ENCODE measurements at places on chromosomes 7 and 10.

DNA sequence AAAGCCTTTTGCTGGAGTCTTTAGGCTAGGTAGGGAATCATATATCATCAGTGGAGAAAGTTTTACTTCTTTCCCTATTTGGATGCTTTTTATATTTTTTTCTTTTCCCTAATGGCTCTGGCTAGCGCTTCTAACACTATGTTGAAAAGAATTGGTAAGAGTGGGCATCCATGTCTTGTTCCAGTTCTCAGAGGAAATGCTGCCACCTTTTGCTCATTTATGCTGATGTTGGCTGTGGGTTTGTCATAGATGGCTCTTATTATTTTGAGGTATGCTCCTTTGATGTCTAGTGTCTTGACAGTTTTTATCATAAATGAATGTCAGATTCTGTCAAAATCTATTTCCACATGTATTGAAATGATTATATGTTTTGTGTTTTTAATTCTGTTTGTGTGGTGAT is 1544.1 kb downstream of the REEP3 start:
- DNase-seq: no peak

DNA sequence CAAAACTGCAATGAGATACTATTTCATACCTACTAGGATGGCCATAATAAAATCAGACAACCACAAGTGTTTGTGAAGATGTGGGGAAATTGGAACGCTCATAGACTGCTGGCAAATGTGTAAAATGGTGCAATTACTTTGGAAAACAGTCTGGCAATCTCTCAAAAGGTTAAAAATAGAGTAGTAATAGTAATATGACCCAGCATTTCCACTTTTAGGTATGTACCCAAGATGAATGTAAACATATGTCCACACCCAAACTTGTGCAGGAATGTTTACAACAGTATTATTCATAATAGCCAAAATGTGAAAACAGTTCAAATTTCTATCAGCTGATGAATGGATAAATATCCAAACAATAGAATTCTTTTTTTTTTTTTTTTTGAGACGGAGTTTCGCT is 731.6 kb upstream of the ANKRD30A start:
- DNase-seq: no peak

DNA sequence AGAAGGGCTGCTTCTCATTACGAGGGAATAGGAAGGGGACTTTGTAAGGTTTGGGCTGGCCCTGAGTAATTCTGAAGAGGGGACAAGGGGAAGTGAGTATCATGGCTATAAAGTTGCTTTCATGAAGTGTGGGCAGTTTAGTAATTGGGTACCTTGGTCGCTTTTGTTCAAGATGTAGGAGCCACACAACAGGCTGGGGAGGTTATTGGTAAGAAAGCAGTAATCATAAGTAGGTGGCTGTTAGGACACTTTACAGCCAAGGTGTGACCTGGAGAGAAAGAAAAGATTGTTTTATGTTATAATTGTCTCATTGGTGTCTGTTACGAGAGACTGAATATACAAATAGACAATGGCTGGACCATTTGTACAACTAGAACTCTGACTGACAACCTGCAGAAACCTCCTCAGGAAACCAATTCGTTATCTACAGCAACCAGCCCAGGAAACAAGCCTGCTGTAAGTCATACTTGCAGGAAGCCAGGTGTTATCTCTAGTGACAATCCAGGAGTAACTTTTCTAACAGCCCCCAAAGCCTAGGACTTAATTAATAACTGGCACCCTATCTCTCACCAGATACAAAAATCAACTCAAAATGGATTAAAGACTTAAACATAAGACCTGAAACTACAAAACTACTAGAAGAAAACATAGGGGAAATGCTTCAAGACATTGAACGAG is 5.0 kb upstream of the CCM2 start:
- DNase-seq: peak; percentile 29

GRCh38 chr7:148419856-148420832 is 170.4 kb upstream of the C7orf33 start:
- no peak for DNase-seq

GRCh38 chr10:62024026-62024701 is 122.7 kb downstream of the ARID5B start:
- DNase-seq: no peak

- DNase-seq: no peak
These were observed 53.0 kb upstream of the PPP1R17 start for GRCh38 chr7:31633894-31634494.

- no peak for DNase-seq
These were observed 156.4 kb upstream of the KLF14 start for GRCh38 chr7:130890176-130891020.

- no peak for DNase-seq
These were observed 15.9 kb downstream of the CUL2 start for GRCh38 chr10:35074266-35074665.

GRCh38 chr10:128995676-128996075 is 471.4 kb upstream of the MGMT start:
- DNase-seq: no peak

DNA sequence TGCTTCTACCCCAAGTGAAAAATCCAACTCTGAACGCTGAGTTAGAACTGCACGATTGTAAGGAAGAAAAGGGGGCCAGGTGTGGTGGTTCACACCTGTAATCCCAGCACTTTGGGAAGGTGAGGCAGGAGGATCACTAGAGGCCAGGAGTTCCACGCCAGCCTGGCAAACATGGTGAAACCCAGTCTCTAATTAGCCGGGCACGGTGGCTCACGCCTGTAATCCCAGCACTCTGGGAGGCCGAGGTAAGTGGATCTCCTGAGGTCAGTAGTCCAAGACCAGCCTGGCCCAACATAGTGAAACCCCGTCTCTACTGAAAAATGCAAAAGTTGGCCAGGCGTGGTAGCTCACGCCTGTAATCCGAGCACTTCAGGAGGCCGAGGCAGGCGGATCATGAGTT is 9.0 kb downstream of the GUSB start:
- no peak for DNase-seq

DNA sequence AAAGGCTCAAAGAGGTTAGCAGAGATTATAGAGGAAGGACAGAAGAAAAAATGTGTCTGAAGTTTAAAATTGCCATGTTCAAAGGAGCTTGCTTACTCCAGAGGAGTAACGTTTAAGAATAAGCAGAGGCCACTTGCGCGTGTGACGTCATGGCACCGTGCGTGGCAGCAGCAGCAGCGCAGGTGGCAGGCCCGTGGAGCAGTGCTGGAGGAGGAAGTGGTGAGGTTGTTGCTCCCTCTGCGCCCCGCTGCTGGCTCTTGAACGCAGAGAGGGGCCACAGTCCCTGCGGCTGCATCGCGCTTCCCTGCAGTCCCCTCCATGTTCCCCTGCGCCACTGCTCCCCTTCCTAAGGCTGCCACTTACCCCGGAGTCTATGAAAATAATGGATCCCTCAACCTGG is 37.5 kb downstream of the GDI2 start:
- no peak for DNase-seq

DNA sequence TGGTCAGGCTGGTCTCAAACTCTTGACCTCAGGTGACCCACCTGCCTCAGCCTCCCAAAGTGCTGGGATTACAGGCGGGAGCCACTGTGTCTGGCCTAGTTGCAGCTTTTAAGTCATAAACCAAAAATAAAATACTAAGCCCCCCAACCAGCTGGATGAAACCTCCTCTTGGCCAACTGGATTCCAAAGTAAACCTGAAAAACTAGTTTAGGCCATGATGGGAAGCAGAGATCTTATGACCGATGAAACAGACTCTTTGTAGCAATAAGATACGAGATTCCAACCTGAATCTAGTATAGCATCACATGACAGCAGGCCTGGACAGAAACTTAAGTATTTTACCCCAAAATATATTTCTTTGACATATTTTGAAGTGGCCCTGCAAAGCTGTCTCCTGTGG is 9.1 kb upstream of the MCM10 start:
- DNase-seq: no peak

DNA sequence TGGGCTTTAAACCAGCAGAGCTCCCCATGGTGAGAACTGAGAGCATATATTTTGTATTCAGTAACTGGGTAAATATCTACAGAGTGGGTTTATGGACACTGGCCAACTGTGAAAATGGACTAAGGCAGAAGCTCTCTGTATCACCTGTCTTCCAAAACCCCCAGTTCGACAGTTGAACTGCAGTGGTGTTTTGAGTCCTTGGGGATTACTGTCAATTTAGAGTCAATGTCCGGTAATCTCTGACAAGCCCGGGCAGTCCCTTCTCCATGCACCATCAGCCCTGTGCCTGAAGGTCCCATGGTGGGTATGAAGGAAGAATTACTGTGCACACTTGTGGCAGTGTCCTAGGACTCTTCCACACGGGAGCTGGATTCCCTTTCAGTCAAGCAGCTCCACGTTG is 235.0 kb downstream of the CCSER2 start:
- DNase-seq: no peak

DNA sequence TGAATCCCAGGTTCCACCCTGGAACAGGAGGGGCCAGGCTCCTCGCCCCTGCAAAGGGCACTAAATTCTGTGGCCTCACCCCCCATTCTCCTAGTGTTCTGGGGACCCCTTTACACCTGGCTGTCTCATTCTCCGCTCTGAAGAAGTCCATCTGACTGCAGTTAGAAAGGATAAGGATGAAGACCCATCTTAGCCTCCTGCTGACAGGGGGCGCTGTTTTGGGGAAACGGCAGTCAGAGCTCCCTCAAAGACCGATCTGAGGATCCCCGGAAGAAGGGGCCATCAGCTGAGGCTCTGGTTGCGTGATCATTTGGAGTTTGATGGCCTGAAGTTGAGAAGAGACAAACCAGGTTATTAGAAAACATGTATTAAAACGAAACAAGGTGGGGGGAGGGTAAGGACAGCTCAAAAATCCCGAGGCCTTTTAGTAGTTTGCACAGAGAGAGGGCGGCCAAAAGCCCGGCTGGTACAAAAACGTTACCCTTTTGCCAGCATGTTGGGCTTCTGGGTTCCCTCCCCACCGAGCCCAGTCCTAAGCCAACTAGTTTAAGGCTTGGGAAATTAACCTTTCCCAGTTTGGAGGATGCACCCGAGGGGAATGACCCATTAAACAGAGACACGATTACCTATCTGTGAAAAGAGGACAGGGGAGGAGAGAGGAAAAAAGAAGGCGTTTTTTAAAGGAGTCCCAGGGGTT is 102.8 kb downstream of the CHN2 start:
- DNase-seq: no peak

DNA sequence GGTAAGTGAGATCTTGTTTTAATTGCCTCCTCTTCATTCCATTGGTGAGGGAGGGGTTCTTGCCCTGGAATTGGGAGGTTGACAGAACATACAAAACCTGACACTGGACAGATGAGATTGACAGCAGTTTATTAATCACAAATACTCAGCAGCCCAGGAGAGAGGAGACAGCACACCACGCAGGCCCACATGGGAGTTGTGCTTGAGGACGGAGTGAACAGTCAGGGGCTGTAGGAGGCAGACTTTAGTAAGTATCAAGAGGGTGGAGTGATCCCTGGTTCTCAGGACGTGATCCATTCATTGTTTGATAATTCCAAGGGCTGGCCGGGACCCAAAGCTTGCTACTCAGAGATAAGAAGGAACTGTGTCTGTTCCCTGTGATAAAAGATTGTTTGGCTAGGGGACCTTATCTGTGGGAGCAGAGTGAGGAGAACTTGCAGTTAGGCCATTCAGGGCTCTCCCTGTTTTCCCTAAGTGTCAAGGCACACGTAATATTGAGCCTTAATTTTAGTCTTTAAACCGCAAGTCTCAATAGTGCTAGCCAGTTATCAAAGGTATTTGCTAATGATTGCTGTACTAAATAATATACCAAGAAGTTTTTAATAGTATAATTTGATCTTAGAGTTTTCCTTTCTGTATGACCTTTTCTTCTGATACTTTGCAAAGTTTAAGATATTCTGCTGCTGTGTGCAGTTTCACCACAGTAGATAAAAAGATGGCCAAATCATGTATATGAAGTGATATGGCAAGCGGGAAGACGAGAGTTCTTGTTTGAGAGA is 14.5 kb downstream of the CAPZA2 start:
- peak; percentile 89 for DNase-seq

DNA sequence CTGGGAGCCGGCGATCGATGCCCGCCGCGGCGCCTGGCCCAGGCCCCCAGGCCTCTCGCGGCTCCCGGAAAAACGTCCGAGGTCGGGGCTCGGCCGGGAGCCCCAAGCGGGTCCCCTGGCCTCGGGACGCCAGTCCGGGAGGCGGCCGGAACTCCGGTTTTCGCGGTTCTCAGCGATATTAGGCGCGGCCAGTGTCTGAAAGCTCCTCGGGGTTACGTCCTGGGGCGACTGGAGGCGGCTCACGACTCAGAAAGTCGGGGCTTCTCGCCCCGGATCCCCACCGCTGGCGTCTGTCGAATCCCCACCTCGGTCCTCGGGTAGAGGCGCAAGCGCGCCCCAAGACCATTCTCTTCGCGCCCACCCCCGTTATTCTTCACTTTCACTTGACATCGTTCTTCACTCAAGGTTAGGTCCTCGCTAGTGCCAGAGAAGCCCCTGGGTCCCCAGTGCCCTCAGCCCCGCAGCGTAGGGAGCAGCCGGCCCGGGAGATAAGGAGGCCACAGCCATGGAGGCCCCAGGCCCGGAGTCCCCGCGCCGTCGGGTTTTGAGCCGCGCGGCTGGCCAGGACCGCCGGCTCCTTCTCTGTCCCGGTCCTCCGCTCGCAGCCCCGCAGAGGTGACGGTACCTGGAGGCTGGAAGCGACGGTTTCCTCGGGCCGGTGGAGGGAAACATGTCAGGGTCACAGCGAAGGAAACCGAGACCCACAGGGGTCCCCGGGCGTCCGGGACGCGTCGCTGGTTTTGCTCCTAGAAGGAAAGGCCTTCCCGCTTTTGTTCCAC is 35.2 kb upstream of the EBLN1 start:
- DNase-seq: no peak

- no peak for DNase-seq
These were observed 31.8 kb downstream of the GHRHR start for GRCh38 chr7:30995536-30995935.

GRCh38 chr10:106863549-106863948 is 301.0 kb downstream of the SORCS1 start:
- no peak for DNase-seq

GRCh38 chr7:143898810-143899209 is 3.2 kb downstream of the TCAF1 start:
- DNase-seq: no peak

- no peak for DNase-seq
These were observed 74.5 kb upstream of the LEP start for GRCh38 chr7:128166603-128167041.

DNA sequence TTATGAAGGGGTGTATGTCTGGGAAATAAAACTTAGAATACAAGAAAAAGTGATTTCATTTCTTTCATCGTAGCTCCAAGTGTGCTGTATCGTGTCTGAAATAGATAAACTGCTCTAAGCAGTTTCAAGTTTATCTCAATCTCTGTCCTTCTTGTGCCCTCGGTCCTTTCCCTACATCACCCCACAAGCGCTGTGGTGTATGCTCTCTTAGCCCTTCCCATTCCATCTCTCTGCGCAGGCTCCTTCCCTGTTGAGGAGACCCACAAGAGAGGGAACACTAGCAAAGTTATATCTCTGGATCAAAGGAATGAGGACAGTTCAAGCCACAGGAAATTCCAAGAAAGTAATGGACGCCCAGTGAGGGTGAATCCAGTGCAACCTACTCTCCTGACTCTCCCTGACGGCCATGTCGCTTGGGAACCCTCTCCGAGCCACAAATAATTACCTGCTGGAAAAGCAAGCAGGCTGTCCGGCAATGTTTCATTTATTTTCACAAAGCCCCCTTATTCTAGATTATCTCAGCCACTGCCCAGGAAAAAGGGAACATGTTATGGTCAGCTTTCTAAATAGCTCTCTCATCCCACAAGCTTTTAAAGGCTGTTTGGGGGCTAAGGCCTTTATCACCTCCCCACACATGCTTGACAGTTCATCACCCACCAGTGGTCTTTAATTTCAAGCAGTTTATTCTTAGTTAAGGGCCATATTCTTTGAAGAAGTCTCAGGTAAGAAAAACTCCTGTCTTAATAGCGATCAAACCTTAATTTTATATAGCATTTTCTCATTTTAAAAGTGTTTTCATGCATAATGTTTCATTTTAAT is 34.8 kb downstream of the LRRC4 start:
- DNase-seq: no peak
